Stomach (tissue), 19 donors: ENCODE measurements at places on chromosomes 1 and 21. TPM values are rescaled to one million over a fixed set of nuclear protein-coding genes. Genes with fewer than 3 reads are reported as not detected.

PRAMEF10 gene
- not detected for total RNA-seq

LCE2C gene
- total RNA-seq: not detected

SPATA1 gene
- total RNA-seq: not detected

TMEM52 gene
- total RNA-seq: not detected

RNU1-4 gene
- under 0.01 TPM for total RNA-seq

ADORA1 gene
- total RNA-seq: 0.18 TPM

MX2 gene
- 70.5 TPM for total RNA-seq

FCRLB gene
- total RNA-seq: not detected

DNA sequence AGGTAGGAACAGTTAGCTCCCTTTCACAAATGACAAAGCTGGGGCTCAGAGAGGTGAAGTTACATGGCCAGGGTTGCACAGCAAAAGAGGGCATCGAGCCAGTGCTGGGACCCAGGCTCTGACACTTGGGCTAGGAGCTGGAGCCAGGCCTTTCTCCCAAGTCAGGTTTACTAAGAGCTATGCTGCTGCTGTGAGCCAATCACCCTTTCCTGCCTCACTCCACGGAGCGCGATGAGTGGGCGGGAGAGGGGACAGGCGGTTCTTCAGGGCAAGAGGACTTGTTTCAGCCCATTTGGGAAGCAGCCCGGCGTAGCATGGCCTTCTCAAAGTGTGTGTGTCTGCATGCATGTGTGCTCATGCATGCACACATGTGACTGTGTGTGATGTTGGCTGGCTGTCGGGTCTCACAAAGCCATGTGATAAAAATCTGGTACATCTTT lies 10.6 kb downstream of the ID3 start:
- DNase-seq: peak; percentile 60

- DNase-seq: no peak
Observed at GRCh38 chr1:44632598-44632997, 41.7 kb downstream of the TMEM53 start.

- DNase-seq: no peak
Observed at GRCh38 chr1:66431999-66432398, 102.0 kb upstream of the SGIP1 start.

DNA sequence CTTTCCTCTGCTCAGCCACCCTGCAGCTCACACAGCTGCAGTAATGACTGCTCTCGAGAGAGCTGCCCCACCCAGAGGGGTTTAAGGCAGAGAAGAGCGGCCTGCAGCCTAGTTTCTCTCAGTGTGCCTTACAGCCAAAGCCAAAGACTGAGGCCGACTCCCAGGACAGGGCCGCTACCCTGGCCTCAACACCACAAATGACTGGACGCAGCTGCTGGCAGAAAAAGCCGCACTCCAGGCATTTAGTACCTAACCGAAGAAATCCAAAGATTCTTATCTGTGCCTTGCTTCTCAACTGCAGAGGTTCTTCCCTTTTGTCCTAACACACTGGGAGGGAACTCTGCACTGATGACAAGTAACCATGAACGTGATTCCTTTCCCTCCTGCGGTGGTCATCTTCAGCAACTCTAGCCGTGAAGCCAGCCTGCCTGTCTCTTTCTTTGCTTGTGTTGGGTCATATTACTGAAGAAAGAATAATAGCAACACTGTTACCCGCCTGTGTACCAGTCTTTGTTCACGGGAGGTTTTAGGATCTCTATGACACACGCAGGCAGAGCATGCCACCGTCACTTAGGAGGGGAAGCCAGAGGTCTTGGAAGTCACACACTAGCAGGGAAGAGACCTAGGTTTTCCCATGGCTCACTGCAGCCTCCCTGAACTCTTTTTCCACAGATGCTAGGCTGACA lies 202.7 kb downstream of the RHOU start:
- DNase-seq: no peak

DNA sequence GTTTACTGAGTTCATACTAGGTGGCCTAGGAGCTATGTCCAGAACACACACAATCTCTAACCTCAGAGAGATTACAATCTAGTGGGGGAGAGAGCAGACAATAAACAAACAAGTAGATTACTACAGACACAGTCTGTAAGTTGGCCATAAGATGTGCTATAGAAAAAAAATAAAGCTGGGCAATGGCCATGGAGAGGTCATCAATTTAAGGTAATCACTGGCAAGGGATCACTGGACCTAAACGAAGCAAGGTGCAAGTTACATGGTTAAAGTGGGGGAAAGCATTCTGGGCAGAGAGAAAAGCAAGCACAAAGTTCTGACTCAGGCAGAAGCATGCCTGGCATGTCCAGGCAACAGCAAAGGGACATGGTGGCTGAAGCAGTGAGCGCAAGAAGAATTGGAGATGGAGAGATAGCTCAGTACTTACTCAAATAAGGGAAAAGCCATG lies 147.0 kb downstream of the RERE start:
- DNase-seq: no peak

DNA sequence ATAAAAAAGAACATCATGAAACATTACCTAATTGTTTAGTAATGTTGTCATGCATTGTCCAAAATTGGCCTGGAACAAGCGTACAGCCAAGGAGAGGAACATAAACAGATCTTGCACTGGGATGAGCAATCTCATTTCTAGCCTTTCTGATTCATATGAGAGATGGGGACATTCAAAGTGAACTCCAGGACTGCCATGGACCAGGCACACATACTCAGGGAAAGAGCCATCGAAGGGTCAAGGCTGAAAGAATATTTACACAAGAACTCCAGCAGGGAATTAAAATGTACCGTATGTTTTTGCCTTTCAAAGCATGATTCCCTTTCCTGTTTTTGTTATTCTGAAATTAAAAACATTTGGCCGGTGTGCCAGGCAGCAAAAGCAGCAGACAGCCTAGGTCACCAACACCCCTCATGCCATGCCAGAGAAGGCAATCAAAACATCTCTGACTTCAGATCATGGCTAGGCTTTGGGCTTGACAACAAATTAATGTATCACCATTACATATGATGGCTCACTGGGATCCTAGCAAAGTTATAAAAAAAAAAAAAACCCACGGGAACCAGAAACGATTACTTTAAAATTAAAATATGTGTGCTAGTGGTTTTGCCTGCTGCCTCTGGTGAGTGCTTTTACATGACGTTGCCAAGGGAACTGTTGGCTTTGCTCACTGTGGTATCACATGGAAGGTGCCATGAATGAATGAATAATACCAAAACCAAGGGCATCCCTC lies 159.8 kb downstream of the TGFBR3 start:
- no peak for DNase-seq

- no peak for DNase-seq
Observed at GRCh38 chr1:10693497-10694273, 102.8 kb downstream of the CASZ1 start.

GRCh38 chr1:25103164-25103795 lies 129.0 kb downstream of the SYF2 start:
- no peak for DNase-seq

DNA sequence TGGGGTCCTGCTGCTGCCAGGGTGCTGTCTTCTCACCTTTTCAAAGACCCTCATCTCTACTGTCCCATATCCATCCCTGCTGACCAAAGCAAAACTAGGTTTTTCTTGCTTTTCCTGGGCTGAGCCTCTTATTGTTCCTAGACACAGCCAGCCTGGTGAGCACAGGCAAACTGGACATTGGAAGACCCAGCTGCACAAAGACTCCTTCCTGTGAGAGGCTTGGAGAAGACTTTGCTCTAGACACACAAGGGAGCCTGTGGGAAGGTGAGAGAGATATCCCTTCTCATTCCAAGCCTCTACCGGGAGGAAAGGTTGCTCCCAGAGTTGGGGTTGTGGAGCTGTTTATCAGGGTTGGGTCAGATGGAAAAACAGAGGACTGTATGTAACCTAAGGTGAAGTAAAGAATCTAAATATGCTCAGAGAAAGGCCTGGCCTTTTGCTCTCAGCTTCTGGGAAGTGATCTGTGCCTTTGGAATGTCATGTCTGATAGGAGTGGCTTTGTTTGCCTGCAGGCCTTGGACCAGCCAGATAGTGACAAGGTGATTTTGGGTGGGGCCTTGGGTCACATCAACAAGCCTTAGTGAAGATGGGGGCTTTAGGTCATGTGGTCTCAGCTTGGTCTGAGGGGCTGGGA lies 87.6 kb upstream of the RUNX1 start:
- DNase-seq: peak; percentile 31

- no peak for DNase-seq
Observed at GRCh38 chr1:38213646-38214434, 167.2 kb upstream of the POU3F1 start.

DNA sequence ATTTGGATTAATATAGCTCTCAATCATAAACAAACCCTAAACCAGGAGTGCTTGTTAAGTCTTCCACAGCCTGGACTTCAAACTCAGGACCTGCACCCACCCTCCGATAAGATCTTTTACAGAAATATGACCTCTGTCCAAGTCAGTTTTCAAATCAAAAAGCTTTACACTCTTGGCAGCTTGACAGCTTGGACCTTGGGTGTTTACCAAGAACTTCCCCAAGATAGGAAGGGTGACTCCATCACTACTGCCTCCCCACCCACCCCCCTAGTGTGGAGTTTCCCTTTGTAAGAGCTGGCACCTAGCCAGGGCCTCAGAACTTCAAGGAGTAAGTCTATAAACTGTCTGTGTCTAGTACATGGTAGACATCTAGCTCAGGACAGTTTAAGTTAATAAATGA lies 9.6 kb downstream of the BCAR3 start:
- DNase-seq: peak; percentile 86

- no peak for DNase-seq
Observed at GRCh38 chr1:94202241-94202640, 35.1 kb downstream of the ARHGAP29 start.

- DNase-seq: no peak
Observed at GRCh38 chr1:181013144-181013543, 9.5 kb downstream of the STX6 start.

- no peak for DNase-seq
Observed at GRCh38 chr1:151976858-151977257, 16.8 kb downstream of the S100A10 start.
